ENCODE measurements at places on chromosomes 3 and 15.

DNA sequence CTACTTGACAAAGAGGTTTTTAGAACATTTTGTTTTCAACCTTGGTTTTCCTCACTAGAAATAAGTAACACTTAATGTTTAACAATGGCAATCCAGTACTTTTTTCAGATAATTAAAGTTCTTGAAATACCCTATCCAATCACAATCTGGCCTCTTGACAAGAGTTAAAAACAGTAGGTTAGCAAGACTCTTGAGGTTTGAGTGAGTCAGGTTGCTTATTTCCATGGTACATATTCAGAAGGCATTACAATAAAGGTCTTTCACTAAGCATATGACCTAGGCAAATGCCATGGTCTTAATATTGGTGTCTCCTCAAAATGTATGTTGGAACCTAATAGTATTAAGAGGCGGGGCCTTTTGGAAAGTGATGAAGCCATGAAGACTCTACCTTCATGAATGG lies 5.6 kb downstream of the SUCNR1 start:
- DNase-seq = no peak

DNA sequence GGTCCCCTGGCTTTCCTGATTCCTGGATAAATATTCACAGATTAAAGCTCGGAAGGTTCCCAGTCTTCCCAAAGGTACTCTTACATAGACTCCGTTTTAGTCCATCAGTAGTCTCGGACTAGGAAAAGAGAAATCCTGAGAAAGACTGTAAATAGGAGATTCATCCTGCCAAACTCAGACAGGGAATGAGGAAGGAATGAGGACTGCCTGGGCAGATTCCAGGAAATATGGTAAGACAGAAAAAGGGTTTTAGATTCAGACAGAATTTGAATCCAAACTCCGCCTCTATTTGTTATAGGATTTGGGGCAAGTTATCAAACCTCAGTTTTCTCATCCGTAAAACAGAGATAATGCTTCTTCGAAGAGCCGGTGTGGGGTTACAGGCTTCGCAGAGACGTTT lies 77.8 kb upstream of the VGLL4 start:
- DNase-seq = no peak

- no peak for DNase-seq
Measured at GRCh38 chr3:65758876-65759598, 279.7 kb downstream of the MAGI1 start.

- no peak for DNase-seq
Measured at GRCh38 chr3:50848308-50848707, 173.6 kb downstream of the DOCK3 start.

- peak; percentile 78 for DNase-seq
Measured at GRCh38 chr15:89472785-89473256, 23.6 kb downstream of the RHCG start.

Measured in NCI-H524 (cell line).